Effector memory CD4-positive, alpha-beta T cell (primary cell): ENCODE measurements at places on chromosomes 6 and 20.

GRCh38 chr6:28863604-28864325 lies 60.0 kb downstream of the TRIM27 start:
- H3K27ac ChIP-seq = peak overlapping the region; percentile 47
- H3K36me3 ChIP-seq = no peaks in the 10 kb centered on the region
- no peaks in the 10 kb centered on the region for H3K27me3 ChIP-seq
- peaks cover 5% of the 10 kb centered on the region for H3K4me1 ChIP-seq

DNA sequence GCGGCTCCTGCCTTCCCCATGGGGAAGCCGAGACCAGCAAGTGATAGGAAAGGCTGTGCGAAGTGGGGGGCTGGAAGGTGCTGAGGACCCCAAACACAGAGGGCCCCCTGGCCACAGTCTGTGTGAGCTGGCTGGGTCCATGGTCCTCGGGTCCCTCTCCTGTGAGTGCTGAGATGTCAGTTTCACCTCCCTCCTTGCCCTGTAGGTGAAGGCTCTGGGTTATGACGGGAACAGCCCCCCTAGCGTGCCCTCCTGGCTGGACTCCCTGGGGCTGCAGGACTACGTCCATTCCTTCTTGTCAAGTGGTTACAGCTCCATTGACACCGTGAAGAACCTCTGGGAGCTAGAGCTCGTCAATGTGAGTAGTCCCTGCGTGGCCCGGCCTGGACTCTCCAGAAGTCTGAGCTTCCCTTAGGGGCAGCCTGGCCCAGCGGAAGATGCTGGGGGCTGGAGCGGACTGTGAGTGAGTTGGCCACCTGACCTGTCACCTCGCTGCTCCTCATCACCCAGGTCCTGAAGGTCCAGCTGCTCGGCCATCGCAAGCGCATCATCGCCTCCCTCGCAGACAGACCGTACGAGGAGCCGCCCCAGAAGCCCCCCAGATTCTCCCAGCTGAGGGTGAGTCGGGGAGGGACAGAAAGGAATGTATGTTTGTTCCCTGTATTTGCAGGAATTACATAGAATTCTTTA lies 61.7 kb downstream of the TCP11 start:
- no peaks in the 10 kb centered on the region for H3K27me3 ChIP-seq
- H3K4me1 ChIP-seq = no peaks in the 10 kb centered on the region
- H3K27ac ChIP-seq = no peak overlapping the region
- peaks cover 38% of the 10 kb centered on the region for H3K36me3 ChIP-seq
- no peak overlapping the region for H3K4me3 ChIP-seq

DNA sequence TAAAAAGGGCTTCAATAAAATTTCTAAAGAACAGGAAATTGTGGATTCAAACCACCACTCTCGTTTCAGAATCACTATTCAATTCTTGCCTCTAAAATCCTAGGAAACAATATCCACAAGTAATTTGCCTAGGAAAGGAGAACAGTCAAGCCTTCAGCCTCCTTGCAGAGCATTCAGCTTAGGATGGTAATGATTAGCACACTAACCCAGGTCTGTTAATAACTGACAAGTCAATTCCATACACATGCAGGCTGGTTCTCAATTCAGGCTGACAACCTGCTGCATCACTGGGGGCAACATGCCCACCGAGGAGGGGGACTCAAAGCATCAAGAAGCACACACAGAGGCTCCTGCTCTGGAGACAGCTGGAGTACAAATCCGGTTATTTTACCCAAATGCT lies 57.6 kb downstream of the GMDS start:
- no peaks in the 10 kb centered on the region for H3K27me3 ChIP-seq
- H3K36me3 ChIP-seq = no peaks in the 10 kb centered on the region
- DNase-seq = no peak
- H3K27ac ChIP-seq = no peak overlapping the region
- H3K4me1 ChIP-seq = no peaks in the 10 kb centered on the region

DNA sequence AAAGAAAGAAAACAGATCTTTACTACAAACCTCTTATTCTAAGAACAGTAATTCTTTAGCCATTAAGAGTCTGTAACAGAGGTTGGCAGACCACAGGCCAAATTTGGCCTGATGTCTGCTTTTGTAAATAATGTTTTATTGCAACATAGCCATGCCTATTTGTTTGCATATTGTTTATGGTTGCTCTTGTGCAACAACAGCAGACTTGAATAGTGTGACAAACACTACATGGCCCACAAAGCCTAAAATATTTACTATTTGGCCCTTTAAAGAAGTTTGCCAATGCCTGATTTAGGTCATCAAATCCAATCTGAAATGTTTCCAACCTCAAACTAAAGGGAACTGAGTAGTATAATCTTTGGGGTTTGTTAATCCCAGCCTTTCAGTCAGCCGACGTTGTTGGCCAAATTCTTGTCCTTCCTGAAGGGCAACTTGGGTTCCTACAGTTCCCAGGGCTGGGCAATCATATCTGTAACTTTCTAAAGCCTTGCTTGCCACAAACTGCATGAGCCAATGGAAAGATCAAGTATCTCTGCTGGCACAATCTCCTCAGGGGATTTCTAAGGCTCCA lies 33.9 kb upstream of the TBC1D20 start:
- no peaks in the 10 kb centered on the region for H3K27me3 ChIP-seq
- H3K4me3 ChIP-seq = no peak overlapping the region
- no peaks in the 10 kb centered on the region for H3K4me1 ChIP-seq

DNA sequence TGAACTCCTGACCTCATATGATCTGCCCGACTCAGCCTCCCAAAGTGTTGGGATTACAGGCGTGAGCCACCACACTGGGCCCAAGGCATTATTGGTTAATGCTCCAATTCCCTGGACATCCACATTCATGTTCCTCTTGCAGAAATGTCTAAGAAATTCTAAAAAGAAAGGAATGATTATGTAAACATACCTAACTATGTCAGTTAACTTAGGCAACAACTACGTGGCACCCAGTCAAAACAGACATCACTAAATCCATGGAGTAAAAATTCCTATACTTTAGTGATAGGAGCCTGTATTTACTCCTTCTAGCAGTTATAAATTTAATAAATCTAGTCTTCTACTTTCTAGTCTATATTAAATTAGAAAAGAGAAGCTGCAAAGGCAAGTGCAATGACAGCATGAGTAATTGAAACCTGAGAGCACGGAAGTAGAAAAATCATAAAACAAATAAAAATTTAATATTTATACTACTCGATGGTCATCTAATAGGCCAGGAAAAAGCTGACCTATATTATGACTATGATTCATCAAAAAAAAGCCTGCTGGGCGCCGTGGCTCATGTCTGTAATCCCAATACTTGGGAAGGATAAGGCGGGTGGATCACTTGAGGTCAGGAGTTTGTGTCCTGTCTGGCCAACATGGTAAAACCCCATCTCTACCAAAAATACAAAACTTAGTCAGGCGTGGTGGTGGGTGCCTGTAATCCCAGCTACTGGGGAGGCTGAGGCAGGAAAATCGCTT lies 4.2 kb downstream of the AHI1 start:
- no peaks in the 10 kb centered on the region for H3K36me3 ChIP-seq
- peaks cover 1% of the 10 kb centered on the region for H3K4me1 ChIP-seq
- H3K27me3 ChIP-seq = no peaks in the 10 kb centered on the region
- no peak for DNase-seq

- no peaks in the 10 kb centered on the region for H3K27me3 ChIP-seq
- no peak overlapping the region for H3K27ac ChIP-seq
- no peak for DNase-seq
- H3K4me1 ChIP-seq = no peaks in the 10 kb centered on the region
- H3K4me3 ChIP-seq = no peak overlapping the region
- peaks cover 22% of the 10 kb centered on the region for H3K36me3 ChIP-seq
Measured at GRCh38 chr6:15533379-15534026, 129.3 kb downstream of the DTNBP1 start.

- DNase-seq = no peak
- H3K27ac ChIP-seq = no peak overlapping the region
- no peaks in the 10 kb centered on the region for H3K4me1 ChIP-seq
- no peaks in the 10 kb centered on the region for H3K36me3 ChIP-seq
- no peaks in the 10 kb centered on the region for H3K27me3 ChIP-seq
- H3K4me3 ChIP-seq = no peak overlapping the region
Measured at GRCh38 chr20:57055345-57055744, 211.1 kb downstream of the BMP7 start.

- H3K36me3 ChIP-seq = no peaks in the 10 kb centered on the region
- no peaks in the 10 kb centered on the region for H3K27me3 ChIP-seq
- H3K4me3 ChIP-seq = no peak overlapping the region
- no peak overlapping the region for H3K27ac ChIP-seq
- DNase-seq = no peak
Measured at GRCh38 chr6:166201878-166202277, 34.2 kb upstream of the TBXT start.

DNA sequence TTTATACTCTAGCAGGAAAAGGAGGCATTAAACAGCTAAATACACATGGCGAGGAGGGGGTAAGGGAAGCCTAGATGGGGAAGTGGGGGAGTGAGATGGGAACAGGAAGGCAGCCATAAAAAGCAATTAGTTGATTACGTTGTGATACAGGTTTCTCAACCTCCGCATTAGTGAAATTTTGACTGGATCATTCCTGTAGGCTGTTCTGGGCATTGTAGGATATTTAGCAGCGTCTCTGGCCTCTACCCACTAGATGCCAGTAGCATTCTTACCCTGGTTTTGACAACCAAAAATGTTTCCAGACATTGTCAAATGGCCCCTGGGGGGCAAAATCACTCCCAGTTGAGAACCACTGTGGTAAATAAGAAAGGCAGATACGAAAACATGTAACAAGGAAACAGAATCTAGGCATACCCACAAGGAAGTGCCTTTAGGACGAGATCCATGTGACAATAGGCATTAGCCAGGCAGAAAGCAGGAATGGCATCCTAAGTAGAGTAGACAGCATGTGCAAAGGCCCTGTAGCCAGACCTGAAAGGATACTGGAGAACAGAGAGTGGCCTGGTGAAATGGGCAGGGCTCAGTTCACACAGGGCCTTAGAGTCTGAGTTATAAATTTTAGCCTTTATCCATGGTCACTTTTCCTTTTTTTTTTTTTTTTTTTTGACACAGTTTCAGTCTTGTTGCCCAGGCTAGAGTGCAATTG lies 25.8 kb upstream of the PTPN1 start:
- no peaks in the 10 kb centered on the region for H3K4me1 ChIP-seq
- H3K36me3 ChIP-seq = no peaks in the 10 kb centered on the region
- H3K27me3 ChIP-seq = no peaks in the 10 kb centered on the region
- peak overlapping the region; percentile 73 for H3K4me3 ChIP-seq
- no peak for DNase-seq

DNA sequence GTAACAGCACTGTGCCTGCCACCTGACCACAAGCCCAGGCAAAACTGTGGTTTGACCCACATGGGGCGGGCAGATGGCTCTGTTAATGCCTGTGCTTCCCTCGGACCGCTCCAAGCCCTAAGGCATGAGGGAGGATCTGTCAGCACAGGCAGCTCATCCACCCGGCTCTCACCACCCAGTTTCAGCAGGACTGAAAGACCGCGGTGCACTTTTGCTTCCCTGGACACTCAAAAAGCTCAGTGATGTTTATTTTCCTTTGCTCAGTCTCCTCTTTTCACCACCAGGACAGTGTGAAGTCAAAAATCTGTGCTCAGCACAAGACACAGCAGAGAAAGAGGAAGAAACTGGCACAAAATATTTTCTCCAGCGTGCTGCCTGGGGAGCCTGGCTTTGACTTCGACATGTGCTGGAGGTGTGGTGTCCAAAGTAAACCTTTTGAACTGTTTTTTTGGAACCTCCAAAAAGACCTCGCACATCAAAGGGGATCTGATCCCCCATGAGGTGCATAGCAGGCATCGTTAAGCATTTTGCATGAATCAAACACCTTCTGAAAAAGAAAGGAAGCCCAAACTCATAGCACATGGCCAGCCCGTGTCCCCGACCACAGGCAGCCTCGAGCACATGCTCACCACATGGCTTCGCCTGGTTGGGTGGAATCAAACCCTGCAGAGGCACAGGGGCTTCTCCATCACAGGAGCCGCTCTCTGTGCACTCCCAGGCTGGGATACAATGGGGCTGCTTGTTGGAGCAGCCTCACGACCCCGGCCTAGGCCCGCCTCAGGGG lies 441.7 kb upstream of the JARID2 start:
- H3K4me1 ChIP-seq = no peaks in the 10 kb centered on the region
- no peaks in the 10 kb centered on the region for H3K27me3 ChIP-seq
- H3K36me3 ChIP-seq = no peaks in the 10 kb centered on the region

DNA sequence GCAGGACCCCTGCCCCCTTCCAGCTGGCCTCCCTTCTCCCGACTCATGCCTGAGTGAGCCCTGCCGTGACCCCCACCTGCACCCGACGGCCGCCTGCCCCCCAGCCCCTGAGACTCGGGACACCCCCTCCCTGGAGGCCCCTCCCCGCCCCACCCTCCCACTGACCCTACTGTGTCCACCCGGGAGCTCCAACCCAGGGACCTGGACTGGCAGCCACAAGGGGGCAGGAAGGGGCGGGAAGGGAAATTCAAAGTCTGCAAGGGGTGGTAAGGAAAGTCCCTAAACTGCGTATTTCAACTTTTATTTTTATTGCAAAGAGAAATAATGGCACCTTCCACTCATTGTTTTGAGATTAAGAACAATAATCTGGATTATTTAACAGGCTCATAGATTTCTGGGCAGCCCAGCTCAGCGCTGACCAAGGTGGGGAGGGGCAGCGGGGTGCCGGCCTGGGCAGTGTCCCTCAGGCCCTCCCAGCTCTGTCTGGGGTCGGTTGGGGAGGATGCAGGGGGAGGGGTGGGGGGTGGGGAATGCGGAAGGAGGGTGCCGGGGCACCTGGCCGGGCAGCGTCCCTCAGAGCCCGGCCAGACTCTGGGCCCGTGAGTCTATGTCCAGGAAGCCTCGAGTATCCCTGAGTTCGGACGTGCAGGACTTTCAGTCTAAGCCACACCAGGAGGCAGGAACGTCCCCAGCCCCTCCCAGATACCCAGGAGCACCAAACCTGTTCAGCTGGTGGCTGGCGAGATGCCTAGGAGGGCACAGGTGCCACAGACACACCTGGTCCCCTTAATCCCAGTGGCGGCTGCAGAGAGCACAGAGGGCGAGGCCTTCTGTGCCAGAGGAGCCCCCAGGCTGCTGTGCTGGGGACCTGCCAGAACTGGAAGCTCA lies 1.3 kb upstream of the PTK6 start:
- DNase-seq = peak; percentile 46
- peaks cover 24% of the 10 kb centered on the region for H3K4me1 ChIP-seq
- no peak overlapping the region for H3K4me3 ChIP-seq
- no peaks in the 10 kb centered on the region for H3K36me3 ChIP-seq

GRCh38 chr6:38193481-38194281 lies 374.2 kb downstream of the ZFAND3 start:
- no peaks in the 10 kb centered on the region for H3K27me3 ChIP-seq
- DNase-seq = no peak
- no peak overlapping the region for H3K27ac ChIP-seq
- H3K4me3 ChIP-seq = no peak overlapping the region
- H3K36me3 ChIP-seq = peaks cover 7% of the 10 kb centered on the region
- no peaks in the 10 kb centered on the region for H3K4me1 ChIP-seq
